HuH-7.5 (cell line): ENCODE measurements at places on chromosomes 5 and 9.
A peak's percentile ranks its signal among the peaks of the same experiment; 100 is the strongest.

DNA sequence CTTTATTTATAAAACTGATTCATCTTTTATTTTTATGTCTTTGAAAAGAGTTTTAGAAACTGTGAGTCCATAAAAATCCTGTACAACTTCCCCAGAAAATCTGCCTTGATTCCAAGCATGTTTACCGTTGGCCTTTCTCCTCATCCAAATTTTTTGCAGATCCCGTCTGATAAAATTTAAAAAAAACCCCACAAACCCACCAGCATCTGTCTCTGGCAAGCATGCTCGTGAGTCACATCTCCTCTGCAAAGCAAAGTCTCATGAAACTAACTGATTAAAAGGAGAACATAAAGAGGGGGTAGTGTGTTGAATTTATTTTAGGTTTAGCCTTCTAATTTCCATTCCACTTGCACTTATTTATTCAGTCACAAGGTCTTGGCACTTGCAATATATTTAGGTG is 109.4 kb downstream of the MAT2B start:
- no peak for DNase-seq

- DNase-seq = no peak
Measured at GRCh38 chr5:160938532-160938931, 86.5 kb upstream of the ATP10B start.

- no peak for DNase-seq
Measured at GRCh38 chr5:112529525-112529924, 110.4 kb upstream of the EPB41L4A start.

- no peak for DNase-seq
Measured at GRCh38 chr5:160520609-160521391, 99.1 kb downstream of the PTTG1 start.

- peak; percentile 91 for DNase-seq
Measured at GRCh38 chr9:129006328-129007034, 21.6 kb downstream of the SH3GLB2 start.

DNA sequence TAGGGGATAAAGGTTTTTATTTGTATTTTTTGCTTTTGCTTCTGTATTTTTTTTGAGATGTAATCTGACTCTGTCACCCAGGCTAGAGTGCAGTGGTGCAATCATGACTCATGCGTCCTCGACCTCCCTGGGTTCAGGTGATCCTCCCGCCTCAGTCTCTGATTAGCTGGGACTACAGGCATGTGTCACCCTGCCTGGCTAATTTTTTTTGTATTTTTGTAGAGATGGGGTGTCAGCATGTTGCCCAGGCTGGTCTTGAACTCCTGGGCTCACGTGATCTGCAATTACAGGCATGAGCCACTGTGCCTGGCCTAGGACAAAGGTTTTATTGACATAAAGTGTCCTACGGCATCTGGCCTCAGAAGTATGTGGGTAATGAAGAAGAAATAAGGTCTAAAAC is 297.1 kb upstream of the C9orf72 start:
- DNase-seq = no peak

GRCh38 chr5:140242890-140243585 is 59.9 kb downstream of the PFDN1 start:
- no peak for DNase-seq

DNA sequence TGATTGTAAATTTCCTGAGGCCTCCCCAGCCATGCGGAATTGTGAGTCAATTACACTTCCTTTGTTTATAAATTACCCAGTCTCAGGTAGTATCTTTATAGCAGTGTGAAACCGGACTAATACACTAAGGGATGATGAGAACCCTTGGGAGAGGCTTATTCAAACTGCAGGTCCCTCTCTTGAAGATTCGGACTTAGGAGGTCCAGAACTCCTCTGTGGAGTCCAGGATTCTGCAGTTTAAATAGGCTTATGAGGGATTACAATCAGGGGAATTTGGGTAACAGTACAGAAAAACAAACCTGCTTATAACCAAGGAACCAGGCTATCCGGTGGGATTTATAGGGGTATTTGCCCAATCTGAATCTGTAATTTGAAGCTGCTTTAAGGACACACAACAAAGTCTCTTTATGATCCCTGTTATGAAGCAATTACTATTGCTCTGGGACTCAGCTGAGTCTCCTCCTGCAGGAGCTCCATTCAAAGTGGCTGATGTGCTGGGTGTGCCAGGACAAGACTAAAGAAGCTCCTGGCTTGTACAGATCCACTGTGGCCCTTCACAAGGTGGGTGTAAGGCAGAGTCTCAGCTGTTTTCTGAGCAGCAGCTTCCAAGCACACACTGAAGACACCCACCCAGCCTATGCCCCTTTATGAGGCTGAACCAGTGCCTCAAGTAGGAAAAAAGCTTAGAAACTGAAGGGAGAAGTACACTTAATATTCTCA is 41.8 kb upstream of the LHFPL2 start:
- no peak for DNase-seq

DNA sequence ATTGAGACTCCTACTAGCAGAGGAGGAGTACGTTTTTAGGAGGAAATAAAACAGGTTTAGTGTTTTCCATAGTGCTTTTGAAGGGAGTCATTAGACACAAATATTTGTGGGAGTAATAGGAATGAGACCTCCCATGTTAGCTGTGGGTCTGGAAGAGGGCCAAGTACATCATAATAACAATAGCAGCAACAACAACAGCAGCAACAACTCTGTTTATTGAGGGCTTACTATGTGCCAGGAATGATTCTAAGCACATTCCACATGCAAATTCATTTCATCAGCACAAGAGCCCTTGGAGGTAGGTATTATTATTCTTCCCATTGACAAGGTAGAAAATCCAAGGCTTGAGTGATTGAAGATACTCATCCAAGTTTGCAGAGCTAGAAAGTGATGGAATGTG is 384.2 kb upstream of the RPS23 start:
- no peak for DNase-seq

DNA sequence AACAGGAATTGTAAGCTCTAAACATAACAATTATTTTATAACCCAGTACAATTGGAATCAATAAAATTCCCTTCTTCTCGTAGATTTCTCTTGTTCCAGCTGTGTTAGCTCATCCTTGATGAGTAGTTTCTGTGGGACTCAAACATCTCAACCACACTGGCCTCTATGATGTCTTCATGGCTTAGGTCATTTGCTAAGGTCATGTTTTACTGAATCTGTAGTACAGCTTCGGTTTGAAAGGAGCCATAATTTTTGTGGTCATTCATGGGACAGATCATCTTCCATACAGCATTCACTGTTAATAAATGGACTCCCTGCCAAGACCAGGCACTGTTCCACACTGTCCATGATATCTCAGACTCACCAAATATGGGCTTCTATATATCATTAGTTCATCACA is 369.0 kb upstream of the RFX3 start:
- no peak for DNase-seq

DNA sequence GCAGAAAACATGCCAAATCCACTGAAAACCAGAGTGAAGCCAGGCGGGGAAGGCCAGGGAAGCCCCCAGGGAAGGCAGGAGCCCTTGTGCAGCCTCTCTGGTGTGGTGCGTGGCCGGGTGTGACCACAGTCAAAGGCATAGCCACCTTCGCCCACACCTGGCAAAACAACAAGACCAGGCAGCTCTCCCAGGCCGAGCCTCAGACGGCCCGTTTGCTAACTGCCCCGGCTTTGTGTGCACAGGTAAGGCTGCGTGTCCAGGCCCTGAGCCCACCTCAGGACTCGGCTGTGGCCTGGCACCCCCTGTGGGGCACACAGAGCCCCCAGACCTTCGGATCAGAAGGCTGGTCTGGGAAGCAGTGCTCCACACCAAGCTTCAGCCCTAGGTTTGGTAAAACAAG is 6.1 kb downstream of the TMEM250 start:
- DNase-seq = no peak

GRCh38 chr9:13165236-13165945 is 114.1 kb downstream of the MPDZ start:
- DNase-seq = no peak

DNA sequence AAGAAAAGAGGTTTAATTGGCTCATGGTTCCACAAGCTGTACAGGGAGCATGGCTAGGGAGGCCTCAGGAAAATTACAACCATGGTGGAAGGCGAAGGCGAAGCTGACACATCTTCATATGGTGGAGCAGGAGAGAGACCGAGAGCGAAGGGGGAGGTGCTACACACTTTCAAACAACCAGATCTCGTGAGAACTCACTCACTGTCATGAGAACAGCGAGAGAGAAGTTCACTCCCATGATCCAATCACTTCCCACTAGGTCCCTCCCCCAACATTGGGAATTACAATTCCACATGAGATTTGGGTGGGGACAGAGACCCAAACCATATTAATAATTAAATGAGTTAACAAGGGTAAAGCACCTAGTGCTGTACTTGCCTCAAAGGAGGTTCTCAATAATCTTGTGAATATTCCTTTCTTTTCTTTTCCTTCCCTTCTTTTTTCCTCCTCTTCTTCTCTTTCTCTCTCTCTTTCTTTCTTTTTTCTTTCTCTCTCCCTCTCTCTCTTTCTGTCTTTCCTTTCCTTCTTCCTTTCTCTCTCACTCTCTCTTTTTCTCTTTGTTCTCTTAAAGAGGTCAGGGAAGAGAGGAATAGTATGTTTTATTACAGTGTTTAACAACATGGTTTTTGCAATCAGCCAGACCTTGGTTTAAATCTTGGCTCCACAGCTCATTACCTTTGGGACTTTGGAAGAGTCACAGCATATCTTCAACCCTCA is 29.0 kb downstream of the TNFSF15 start:
- no peak for DNase-seq

DNA sequence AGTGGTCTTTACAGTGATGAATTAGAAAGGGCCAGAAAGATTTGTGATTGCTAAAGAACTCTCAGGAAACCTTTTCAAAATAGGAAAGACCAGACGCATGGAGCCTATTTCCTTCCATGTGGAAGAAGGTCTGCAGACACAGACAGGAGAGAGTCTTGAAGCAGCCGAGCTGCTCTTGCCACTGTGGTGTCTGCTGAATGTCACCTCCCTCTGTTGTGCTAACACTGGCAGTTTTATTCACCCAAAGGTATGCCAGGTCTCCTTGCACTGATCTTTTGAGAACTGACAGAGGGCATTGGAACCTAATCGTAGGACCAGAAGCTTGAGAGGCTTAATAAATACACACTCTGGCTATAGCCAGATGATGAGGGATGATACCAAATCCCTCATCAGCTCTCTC is 108.7 kb downstream of the SREK1 start:
- no peak for DNase-seq

GRCh38 chr5:51104556-51104955 is 278.7 kb upstream of the ISL1 start:
- no peak for DNase-seq

DNA sequence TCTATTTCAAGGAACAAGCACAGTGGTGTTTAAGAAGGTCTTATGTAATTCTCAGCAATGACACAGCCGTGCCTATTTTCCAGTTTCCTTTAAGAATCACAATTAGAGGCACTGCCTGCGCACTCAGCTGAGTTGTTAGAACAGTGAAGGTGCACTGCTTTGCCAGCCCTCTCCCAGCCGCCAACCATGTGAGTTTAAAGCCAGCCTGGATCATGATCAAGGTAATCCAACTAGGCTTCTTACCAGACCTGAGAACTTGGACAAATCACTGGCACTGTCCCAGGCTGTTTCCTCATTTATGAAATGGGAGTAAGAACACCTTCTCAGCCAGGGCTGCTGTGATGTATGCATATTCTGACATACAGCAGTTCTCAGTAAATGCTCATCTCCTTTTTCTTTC is 99.6 kb downstream of the ASTN2 start:
- DNase-seq = no peak

DNA sequence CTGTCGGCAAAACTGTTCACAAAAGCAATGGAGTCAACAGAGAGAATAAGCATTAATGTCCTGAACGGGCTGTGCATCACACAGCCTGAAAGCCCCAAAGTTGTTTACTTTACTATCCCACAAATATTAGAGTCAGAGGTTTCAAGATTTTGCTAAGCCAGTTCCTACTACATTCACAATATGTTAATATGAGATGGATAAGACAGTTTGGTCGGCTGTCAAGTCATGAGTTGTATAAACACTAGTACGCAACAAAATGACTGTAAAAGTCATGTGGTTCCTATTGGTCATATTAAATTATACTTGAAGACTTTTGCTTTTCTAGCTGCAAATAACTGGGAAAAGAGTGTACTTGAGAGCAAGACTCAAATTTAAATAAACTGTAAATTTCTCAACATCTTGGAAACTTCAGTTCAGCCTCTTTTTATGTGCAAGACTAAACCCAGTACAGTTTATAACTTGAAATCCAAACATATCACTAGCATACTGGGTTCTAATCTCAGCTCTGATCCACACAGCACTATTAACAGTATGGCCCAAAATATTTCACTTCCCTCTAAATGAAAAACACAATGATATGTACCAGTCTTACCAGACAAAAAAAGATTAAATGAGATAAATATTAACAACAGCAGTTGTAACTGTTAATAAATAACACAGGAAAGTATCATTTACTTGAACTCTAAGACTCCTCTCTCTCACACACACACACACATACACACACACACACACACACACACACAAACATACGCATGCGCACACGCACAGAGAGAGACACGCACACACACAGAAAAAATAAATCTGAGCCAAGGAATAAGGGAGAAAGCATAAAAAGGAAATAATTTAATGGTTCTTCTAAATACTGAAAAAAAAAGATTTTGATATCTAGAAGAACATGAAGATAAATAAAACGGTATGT is 33.1 kb downstream of the FANCC start:
- no peak for DNase-seq

DNA sequence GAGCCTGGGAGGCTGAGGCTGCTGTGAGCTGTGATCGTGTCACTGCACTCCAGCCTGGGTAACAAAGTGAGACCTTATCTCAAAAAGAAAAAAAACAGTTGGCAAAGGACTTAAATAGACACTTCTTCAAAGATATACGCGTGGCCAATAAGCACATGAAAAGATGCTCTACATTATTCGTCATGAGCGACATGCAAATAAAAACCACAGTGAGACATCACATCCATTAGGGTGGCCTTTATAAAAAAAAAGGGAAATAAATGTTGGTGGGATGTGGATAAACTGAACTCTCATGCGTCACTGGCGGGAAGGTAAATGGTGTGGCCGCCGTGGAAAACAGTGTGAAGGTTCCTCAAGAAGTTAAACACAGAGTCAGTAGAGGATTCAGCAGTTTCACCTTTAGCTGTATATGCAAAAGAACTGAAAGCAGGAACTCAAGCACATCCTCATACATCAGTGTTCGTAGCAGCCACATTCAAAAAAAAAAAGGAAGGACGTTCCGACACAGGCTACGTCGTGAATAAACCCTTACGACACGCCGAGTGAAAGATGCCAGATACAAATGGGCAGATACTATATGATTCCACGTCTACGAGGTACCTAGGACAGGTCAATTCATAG is 24.5 kb upstream of the NRARP start:
- DNase-seq = no peak

DNA sequence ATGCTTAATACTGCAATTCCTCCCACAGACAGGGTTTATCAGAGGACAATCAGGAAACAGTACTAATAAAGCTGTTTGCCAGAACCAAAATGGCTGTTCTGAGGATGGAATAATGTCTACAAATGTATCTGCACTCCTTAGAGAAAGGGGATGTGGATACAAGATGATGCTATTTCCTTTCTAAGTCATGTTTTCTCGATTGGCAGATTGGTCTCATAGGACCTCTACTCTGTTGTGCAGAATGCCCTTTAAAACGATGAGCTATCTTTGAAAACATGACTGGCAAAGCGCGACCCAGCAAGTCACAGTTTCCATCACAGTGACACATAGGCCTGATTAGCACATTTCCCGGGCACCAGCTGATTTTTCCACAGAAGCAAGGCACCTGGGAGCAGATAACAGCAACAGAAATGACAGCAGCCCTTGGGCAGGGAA is 54.0 kb downstream of the AOPEP start:
- no peak for DNase-seq

- no peak for DNase-seq
Measured at GRCh38 chr9:89367726-89368437, 49.6 kb downstream of the SECISBP2 start.
